Fibroblast of skin of scalp (primary cell): ENCODE measurements at places on chromosomes 1 and 21.

GRCh38 chr1:3114131-3114744 lies 45.2 kb downstream of the PRDM16 start:
- DNase-seq = no peak

GRCh38 chr1:21706151-21706835 lies 37.1 kb upstream of the RAP1GAP start:
- peak; percentile 52 for DNase-seq

GRCh38 chr1:184909019-184909418 lies 65.3 kb downstream of the NIBAN1 start:
- no peak for DNase-seq

GRCh38 chr1:91537281-91537986 lies 36.8 kb downstream of the CDC7 start:
- peak; percentile 84 for DNase-seq

DNA sequence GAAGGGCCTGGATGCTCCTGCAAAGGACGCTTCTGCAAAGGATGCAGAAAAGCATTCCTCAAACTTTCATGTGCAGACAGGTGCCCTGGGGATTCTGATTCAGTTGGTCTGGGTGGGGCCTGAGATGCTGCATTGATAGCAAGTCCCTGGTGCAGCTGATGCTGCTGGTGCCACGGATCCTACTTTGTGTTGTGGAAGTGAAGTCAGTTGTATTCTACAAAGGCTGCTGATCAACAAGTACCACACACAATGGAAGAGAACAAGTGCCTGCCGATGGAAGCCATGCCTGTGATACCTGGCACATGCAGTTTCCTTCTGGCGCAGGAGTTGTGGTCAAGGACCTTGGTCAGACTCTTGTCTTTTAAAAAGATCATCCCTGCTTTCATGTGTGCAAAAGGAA lies 478.8 kb downstream of the CAMTA1 start:
- no peak for DNase-seq

GRCh38 chr21:38322311-38322950 lies 65.6 kb downstream of the KCNJ15 start:
- DNase-seq = peak; percentile 65

GRCh38 chr1:168386949-168387586 lies 106.4 kb downstream of the TBX19 start:
- no peak for DNase-seq

GRCh38 chr1:233668725-233669294 lies 54.9 kb downstream of the KCNK1 start:
- DNase-seq = no peak

- DNase-seq = no peak
These were observed 81.1 kb downstream of the KIAA0319L start for GRCh38 chr1:35475856-35476674.

DNA sequence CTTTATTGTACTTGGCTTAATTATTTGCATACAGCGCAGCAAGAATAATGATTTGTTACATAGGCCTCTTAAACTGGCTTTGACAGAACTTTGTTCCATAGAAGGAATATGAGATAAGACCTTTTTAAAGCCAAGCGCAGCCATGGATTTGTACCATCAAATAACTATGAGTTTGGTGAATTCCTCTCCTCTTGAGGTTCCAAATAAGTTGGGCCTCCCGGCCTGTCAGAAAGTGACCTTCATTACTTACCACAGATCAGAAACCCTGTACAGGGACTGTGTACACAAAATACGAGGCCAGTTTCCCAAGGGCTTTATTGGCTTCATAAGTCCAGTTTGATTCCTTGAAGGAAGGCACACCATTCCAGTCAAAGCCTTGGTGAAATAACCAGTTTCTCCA lies 21.8 kb upstream of the HSD3B1 start:
- DNase-seq = no peak

GRCh38 chr1:183165456-183165855 lies 20.6 kb upstream of the LAMC2 start:
- no peak for DNase-seq

DNA sequence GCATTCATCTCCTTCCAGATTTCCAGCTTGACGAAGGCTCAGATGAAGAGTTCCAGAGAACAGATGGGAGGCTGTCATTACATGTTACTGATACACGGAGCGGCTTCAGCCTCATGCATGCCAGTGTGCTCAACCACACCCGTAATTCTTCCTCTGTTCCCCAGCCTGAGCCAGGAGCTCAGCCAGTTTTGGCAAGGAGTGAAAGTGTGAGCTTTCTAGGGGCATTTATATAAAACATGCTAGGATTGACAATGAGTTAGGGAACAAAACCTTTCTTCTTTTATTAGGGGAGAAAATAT lies 290.4 kb upstream of the PLXNA2 start:
- DNase-seq = no peak

DNA sequence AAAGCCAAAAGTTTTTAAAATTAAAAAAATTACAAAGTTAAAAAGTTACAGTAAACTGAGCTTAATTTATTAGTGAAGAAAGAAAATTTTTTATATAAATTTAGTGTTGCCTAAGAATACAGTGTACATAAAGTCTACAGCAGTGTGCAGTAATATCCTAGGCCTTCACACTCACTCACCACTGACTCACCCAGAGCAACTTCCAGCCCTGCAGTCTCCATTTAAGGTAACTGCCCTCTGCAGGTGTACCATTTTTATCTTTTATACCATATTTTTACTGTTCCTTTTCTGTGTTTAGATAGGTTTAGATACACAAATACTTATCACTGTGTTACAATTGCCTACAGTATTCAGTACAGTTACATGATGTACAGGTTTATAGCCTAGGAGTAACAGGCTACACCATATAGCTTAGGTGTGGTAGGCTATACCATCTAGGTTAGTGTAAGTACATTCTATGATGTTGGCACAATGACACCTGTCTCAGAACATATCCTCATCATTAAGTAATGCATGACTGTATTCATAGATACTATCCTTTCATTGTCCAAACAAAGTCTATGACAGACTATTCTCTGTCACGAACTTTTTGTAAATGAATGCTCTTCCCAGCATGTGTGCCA lies 78.6 kb upstream of the PBX1 start:
- no peak for DNase-seq

DNA sequence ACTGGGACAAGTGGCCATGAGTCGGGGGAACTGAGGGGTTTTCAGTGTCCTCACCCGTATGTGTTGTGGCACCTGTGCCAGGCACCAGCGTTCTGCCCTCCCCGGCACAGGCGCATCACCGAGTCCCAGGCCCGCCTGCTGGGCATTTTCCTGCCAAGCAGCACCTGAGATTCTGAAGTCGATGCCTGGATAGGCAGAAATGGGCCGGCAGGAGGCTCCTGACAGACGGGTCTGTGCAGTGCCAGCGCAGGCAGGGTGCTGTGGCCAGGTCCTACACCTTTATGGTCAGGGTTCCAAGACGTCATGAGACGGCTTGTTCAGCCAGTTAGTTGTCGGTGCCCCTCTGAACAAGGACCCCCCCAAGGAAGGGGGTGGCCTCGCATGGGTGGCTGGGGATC lies 10.6 kb downstream of the FAAP20 start:
- DNase-seq = no peak

DNA sequence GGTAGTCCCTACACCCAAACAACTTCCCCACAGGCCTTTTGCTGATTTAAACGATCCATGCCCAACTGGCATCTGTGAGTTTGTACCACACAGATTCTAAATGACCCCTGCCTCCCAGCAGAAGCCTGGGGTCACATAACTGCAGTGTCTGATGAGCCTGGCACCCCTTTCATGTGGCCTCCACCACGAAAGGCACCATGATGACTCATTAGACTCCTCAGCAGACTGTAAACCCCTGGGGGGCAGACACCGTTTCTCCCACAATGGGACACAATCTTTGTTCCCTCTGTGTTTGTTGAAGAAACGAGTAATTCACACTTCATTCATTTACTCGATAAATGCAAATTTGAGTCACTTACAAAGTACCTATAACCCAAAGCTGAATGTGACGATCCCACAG lies 81.6 kb downstream of the CCDC185 start:
- no peak for DNase-seq

DNA sequence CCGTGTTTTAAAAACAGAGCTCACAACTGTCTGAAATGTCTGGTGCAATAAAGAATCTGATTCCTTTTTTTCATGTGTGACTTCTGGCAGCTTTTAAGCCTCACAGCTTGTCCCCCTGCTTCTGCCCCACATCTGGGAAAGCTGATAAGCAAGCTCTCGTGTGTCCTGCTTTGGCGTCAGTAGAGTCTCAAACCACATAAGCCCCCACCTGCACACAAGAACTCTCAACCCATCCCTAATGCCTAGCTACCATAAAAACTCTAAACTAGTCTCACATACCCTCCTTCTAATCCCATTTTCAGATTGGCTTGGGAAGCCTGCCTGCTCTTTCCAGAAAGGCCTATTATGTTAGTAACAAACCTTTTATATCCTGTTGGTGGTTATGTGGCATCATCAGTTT lies 94.6 kb upstream of the DAB1 start:
- no peak for DNase-seq

DNA sequence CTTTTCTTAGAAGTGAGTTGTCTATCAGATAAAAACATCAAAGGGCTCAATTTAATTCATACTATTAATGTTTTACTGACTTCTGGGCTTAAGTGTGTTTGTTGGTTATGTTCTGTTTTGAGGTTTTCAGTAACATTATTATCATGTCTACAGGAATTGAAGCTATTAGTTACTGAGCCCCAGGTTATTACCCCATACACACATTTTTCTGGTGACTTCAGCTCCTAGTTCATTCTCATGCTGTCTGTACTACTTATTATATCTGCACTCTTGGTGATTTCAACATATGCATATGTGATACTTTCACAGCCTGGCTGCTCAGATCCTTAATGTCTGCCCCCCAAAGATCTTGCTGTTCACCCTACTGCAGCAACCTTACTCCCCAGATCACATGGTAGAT lies 27.0 kb upstream of the SGIP1 start:
- no peak for DNase-seq

GRCh38 chr1:41673806-41674205 lies 189.3 kb upstream of the EDN2 start:
- no peak for DNase-seq

GRCh38 chr1:219422811-219423598 lies 189.9 kb downstream of the ZC3H11B start:
- DNase-seq = peak; percentile 56

DNA sequence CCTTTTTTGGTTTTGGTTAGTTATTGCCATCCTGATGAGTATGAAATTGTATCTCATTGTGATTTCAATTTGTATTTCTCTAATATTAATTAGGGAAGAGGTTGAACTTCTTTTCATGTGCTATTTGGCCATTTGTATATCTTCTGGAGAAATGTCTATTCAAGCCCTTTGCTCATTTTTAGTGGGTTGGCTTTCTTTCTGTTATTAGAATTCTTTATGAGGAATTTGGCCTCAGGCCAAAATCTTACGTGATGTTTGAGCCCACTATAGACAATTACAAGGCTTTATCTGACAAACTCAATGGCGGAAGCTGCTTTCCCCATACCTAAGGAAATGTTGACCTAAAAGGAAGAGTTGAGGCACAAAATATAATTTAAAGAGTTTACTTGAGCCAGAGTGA lies 32.9 kb downstream of the IVNS1ABP start:
- no peak for DNase-seq

DNA sequence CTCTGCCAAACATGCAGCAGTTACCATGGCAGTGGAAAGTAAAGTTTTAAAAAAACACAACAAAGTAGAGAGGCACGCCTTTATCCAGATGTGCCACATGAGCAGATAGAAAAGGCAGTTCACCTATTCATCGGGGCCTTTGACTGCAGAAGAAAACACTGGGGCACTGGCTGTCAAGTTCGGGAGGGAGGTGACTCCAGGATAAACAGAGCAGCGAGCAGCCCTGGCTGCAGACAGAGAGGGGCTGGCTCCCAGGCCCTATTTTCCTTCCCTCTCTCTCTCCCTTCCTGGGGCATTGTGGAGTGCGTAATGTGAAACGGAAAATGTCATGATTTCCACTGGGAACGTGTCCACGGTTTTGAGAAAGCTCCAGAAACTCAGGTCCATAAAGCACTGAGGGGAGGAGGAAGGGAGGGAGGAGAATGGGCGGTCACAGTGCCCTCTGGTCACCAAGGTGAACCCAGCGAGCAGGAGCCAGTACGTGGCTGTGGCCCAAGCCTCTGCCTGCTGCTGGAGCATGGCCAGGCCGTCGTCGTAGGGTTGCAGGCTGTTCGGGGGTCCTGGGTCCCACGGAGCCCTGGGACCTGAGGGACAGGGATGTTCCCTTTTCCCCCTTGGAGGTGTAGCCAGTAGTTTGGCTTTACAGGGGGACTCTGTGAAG lies 114.7 kb upstream of the IRF2BP2 start:
- no peak for DNase-seq

GRCh38 chr1:231990388-231990787 lies 363.8 kb downstream of the DISC1 start:
- peak; percentile 29 for DNase-seq

- no peak for DNase-seq
These were observed 127.3 kb downstream of the RGS7 start for GRCh38 chr1:241229711-241230110.

DNA sequence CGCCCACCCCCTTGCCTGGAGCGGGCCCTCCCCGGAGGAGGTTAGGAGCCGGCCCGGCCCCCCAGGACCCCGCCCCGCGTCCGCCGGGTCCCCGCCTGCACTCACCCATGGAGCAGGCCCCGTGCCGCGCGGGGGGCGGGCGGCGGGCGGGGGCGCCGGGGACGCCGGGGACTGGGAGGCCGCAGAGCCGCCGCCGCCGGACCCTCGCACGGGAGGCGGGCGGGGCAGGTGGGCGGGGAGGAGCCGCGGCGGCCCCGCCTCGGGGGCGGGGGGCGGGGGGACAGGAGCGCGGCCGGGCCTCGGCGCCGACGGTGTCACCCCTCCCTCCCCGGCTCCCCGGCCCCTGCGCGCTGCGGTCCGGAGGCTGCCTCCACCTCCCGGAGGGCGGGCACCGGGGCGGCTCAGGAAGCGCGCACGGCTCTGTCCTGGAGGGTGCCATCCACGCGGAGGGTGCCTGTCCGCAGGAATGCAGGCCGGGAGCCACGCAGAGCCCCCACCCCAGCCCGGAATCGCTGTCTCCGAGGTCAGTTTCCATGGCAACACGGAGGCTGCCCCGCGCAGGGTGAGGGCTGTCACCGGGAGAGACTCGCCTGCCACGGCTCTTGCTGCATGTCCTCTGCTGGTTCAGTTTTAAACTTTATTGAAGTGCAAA lies 5.9 kb upstream of the PLEKHG5 start:
- peak; percentile 45 for DNase-seq

DNA sequence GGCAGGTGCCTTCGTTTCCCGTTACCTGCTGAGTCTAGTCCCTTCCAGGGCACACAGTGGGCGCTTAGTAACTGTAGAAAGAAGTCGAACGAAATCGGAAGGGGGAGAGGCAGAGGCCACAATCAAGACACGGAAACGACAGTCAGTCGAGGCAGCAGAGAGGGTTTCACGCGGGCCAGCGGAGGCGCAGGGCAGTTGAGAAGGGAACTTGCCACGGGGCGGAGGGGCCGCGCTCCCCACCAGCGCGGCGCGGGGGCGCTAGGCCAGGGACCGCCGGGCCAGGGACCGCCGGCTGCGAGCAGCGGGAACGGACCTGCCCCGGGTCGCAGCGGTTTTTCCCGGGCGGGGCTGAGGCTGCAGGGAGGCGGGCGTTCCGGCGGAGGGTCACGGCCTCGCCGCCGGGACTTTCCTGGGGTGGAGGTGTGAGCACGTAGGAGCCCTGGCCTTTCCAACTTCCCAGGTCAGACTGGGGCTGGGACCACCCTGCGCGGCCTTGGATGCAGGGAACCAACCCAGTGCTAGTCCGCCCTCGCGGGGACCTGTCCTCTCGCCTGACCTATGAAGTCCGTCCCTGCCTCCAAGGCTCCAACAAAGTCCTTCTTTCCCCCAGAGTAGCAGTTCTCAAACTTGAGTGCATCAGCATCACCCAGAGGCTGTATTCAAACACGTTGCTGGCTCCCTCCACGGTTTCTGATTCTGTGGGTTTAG lies 150.1 kb upstream of the FGGY start:
- DNase-seq = no peak

- DNase-seq = peak; percentile 77
These were observed 5.0 kb upstream of the PDC start for GRCh38 chr1:186465946-186466345.
